H4 (cell line): ENCODE measurements at places on chromosomes 11 and 22. TPM values are rescaled to one million over a fixed set of nuclear protein-coding genes. Genes with fewer than 3 reads are reported as not detected.
A peak's percentile ranks its signal among the peaks of the same experiment; 100 is the strongest.

- DNase-seq = no peak
Measured at GRCh38 chr11:120267319-120267718, 27.4 kb downstream of the POU2F3 start.

The FOXR1 gene
- not detected in 2 replicates for total RNA-seq

The FERMT3 gene
- total RNA-seq = not detected in 2 replicates

DNA sequence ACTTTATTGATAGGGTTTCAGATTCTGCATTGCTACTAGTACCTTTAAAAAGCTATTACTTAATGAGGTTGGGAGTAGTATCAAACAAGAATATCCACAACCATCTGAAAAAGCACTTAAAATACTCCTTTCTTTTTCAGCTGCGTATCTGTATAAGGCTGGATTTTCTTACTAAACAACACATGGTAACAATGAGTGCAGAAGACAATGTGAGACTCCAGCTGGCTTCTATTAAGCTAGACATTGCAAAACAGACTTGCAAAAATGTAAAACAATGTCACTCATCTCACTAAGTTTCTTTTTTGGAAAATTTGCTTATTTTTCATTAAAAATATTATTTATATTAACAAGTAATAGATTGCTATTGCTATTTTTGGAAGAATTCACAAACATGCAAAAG is 132.6 kb downstream of the WNT11 start:
- DNase-seq = no peak

The IGLL5 gene
- total RNA-seq = not detected in 2 replicates

The KRTAP5-2 gene
- not detected in 2 replicates for total RNA-seq

DNA sequence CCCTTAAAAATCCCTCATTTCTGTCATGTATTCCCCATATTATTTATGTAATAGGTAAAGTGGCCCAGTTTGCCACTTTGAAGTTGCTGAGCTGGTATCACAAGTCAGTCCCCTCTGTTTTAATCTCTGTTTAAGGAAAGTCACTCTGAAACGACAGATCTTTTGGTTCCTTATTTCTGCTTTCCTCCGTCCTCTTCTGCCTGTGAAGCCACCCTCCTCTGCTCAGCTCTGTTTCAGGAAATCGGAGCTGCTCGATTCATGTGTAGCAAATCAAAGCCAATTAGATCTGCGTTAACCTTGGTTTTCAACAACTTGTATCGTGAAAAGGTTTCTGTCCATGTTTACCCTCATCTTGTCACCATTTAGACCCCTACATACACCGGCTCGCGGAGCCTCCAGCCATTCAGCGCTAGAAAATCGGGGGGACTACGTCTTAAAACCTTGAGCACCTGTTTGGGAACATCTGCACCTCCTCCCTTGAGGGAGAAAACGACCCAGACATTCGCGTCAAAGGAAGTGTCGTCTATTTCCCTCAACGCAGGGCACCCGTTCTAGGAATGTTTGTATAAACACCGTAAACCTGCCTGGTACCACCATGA is 576 bp upstream of the SC5D start:
- no peak for DNase-seq

The C11orf21 gene
- 0.10 and 1.5 TPM in 2 replicates for total RNA-seq

DNA sequence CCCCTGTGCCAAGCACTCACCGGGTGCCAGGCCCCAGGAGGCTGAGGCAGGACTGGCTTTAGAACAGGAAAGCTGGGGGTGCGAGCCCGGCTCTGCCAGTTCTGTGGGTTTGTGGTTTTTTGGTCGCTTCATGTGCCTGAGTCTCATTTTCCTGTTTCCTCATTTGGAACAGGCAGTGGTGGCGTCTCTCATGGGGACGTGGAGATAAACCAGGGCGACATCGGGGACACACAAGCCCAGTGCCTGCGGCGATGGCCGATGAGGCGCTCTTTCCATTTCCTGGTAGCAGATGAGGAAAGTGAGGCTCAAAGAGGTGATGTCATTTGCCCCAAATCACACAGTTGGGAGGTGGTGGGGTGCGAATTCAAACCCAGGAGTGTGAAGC is 20.8 kb upstream of the CHKA start:
- DNase-seq = peak; percentile 37

DNA sequence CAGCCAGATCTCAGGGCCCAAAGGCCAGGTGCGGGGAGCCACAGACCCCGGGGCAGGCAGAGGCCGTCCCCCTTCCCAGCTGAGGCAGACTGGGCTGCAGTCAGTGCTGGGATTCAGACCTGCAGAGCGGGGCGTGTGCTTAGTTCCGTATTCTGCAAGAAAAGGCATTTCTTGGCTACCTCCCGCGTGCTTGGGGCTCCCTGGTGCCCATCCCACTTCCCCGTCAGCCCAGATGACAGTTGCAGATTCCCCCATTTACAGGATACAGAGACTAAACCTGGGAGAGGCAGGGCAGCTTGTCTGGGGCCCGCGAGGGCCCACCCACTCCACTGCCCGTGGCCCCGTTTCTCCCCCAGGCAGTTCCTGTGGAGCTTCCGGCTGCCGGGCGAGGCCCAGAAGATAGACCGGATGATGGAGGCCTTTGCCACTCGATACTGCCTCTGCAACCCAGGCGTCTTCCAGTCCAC is 18.3 kb downstream of the CYTH4 start:
- DNase-seq = no peak

GRCh38 chr11:126317756-126318573 is 14.1 kb downstream of the DCPS start:
- peak; percentile 97 for DNase-seq

DNA sequence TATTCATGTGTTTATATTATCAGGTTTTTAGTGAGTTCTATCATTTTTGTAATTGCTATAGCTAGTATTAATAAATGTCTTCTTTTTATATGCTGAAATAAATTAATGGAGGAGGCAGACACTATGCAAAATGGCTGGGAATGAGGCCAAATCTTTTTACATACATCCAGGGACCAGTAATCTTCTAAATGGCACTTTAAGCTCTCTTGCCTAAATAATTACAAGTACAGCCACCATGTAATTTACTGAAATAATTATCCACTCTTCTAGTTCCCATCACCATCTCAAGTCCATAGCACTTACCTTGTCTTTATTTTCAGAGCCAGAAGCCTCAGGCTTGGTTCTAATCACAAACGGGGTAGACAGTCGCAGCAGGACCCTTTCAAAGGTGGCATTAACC is 79.1 kb downstream of the GUCY1A2 start:
- no peak for DNase-seq

DNA sequence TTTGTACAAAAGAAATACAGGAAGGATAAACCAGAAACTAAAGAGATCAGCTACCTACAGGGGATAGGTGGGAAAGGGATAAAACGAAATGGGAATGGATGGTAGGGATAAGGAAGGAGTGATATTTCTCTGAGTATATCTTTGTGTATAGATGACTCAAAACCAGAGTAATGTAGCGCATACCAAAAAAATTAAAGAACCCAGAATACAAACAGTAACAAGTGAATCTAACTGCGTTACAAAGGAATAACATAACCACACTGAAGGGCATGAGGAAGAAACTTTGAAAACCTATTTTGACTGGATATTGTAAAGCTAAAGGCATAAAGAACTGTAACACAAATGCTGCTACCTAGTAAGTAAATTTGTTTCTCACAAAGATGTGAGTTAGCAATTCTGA is 37.9 kb downstream of the MAPK1 start:
- DNase-seq = no peak

DNA sequence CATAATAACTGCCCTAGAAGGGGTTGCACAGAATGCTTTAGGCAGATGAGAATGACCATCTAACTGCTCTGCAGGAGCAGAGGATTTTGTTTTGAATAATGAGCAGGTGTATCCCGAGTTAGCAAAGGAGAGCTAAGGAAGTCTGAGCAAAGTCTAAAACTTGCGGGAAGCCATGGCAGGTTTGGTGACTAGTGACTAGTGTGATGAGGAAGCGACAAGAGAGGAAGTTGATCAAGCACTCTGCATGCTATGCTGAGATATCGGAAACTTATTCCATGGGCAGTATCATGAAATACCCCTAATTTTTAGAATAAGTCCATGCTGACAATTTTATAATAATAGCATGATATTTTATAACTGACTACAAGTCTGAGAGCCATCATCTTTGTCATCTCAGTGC is 12.9 kb downstream of the OLFML1 start:
- no peak for DNase-seq

DNA sequence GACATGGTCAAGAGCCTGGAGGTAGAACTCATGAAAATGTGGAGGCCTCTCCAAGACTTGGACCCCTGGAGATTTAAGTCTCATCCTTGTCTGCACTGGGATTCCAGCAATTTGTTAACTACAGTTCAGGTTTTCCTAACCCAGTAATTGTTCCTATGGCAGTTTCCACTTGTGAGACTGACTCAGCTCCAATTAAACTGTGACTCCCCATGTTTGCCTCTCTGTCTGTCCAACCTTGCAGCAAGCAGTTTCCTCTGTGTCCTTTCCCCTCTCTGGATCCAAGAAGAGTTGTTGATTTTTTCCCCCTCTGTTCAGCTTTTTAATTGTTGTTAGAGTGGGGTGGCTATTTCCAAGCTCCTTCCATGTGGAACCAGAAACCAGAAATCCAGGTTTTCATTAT is 16.2 kb upstream of the ARHGAP20 start:
- no peak for DNase-seq

The PNPLA3 gene
- 5.2 and 7.8 TPM in 2 replicates for total RNA-seq

- DNase-seq = no peak
Measured at GRCh38 chr11:60455531-60456042, at the start of gene MS4A1. Gene MS4A1, plus strand, starts transcription at chr11:60455847. Its CDS starts 6,528 bp downstream, at chr11:60462375.

GRCh38 chr11:9020916-9021315 is 17.1 kb upstream of the NRIP3 start:
- DNase-seq = no peak

DNA sequence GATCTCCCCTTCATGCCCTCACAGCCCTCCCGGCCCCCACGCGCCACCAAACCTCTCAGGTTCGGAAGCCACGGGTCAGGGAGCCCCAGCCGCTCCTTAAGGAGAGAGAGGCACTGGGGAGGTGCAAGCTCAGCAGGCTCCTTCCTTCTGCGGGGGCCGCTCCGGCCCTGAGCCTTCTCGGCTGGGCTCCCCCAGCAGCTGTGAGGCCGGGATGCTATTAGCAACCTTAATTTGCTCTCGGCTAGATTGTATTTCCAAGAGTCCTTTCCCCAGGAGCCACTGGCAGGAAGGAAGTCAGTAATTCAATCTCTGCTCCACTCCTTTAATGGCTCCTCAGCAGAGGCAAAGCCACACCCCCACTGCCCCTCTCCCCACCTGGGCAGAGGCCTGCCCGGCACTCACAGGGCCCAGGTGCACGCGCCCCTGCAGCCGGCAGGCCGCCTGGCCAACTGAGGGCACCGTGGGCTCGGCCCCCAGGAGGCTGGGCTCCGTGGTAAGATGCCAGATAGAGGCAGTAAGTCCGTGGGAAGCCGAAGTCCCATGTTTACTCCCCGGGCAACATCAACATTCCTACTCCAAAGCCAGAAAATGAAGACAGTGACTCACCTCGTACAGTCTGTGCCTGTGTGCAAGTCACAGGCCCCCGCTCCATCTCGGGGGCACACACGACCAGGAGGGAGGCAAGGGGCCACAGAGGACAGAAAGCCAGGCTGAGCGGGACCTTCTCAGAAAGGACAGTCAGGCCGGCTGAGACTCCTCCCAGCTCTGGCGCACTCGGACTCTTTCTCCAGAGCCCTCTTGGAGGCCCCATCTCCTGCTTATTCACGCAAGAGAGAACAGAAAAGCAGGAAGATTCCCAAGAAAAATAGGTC is 5.2 kb downstream of the IGSF9B start:
- DNase-seq = peak; percentile 48

The RASD2 gene
- 0.08 and 0.43 TPM in 2 replicates for total RNA-seq

The GAB2 gene
- 0.70 and 1.0 TPM in 2 replicates for total RNA-seq

The BTG4 gene
- 0.15 TPM in 1 of 2 replicates, not detected in the other for total RNA-seq

DNA sequence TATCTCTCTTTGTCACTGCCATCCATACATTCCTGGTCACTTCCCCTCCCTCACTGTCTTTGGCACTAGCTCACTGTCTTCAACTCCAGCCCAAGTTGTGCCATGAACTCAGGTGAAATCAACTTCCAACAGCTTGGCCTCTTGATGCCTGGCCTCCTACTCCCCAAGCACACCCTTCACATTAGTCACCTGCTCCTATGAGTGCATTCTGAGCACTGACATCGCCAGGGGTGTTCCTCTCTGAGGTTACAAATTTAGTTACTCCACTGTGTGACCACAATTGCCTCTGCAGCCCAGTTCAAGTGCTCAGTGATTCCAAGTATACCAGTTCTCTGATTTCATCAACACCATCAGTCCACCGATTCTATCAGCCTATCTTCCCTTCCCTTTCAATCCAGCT is 10.8 kb downstream of the DRD2 start:
- no peak for DNase-seq

- peak; percentile 19 for DNase-seq
Measured at GRCh38 chr11:60265373-60266214, 14.9 kb upstream of the MS4A4A start.

DNA sequence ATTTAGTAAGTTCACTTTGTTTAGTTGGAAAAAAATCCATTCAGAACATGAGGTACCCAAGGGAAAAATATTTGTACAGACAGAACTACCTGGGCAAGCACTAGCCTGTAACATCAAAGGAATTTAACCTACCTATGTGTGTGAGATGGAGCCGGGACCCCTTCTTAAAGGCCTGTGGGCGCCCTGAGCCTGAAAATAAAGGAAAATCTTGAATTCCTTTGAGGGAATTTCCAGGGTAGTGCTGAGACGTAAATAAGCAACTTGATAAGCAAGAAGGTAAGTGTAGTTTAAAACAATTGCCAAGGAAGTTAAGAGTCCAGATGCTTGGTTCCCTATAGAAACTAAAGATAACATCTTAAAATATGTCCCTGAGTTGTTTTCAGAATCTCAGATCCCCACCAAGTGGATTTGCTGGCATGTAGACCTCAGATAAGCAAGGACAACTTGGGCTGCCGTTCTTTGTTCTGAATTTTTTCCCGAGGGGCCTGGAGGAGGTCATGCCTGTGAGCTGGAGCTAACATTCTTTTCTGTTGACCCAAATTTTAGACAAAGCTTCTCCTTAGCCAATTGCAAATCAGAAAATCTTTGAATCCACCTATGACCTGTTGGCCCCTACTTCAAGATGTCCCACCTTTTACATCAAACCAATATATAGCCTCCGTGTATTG is 31.0 kb downstream of the MED17 start:
- no peak for DNase-seq

GRCh38 chr22:38314933-38315822 is 2.1 kb downstream of the CSNK1E start:
- DNase-seq = no peak

DNA sequence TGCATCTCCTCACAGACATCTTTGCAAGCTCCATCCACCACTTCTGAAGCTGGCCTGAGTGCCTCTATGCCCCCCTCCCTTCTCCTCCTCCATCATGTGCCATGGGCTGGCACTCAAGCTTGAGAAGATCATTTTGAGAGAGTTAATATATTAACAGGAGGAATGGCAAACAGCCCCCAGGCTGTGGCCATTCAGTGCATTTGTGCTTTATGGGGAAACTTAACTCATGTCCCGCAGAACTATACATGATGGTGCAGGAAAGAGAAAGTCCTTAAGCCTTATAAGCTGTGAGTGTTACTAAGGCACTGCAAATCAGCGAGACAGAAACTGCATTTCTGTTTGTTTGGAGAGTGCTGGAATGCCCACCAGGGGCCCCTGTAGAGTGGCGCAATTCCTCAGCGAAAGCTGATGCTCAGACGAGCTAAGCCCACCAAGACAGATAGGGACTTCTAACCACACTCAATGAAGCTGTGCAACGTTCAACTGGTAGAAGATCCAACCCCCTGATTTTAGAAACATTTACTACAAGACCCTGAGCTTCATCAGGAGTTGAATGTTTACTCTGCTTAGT is 26.8 kb upstream of the PHLDA2 start:
- DNase-seq = no peak

- no peak for DNase-seq
Measured at GRCh38 chr22:40436505-40437431, 66.4 kb downstream of the SGSM3 start.

GRCh38 chr11:68047437-68048290 is 8.8 kb downstream of the TCIRG1 start:
- DNase-seq = no peak

GRCh38 chr11:118524757-118525470 is 2.4 kb upstream of the TTC36 start:
- DNase-seq = no peak
